ENCODE measurements at places on chromosomes 1 and 21.

DNA sequence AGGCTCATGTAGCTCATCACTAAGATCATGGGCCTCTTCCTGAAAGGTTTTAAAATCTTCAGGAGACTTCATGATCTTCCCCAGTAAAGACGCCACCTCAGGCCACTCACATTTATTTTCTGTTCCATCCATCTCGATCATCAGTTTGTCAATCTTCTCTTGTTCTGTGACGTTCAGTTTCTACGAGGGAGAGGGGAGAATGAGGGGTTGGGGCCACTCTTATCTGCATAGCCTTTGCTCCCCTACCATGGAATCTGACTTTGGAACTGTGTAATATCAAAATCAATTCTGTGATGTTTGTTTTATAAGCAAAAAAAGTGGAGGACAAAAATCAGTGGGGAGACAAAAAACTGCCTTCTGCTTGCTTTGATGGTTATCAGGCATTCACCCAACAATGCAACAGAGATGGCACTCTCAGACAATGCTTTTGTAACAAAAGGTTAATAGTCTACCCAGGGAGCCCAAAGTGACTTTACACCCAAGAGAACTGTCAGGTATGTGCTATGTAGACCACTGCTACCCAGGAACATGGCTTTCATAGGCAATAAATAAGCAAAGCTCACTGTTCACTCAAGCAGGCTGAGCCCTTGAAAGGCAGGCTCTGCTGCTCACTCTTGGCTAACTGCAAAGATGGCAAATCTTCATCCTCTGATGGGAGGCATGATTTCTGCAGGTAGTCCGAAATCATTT is 10.5 kb downstream of the ENO1 start:
- DNase-seq = no peak

- DNase-seq = peak; percentile 62
Measured at GRCh38 chr1:150552128-150552910, 3.1 kb downstream of the ADAMTSL4 start.

DNA sequence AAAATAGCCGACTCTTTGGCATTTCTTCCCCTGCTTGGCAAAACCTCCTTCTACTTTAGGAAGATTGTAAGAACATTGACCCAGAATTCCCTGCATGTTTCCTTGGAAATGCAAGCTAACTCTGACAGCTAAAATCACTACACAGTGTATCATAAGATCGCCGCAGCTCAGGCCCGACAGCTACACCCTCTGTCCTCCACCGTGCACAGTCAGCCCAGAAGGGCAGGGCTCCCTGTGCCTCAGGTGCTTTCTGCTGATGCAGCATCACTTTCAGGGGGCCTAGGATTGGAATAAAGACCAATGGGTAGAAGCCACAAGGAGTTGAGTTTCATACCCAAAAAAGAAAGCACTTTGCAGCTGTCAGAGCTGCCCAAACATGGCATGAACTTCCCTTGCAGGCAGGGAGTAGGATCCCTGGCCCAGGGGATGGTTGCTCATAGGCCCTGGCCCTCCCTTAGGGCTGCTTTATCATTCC is 145.3 kb downstream of the SEC16B start:
- DNase-seq = no peak

GRCh38 chr1:93541045-93541444 is 93.1 kb downstream of the FNBP1L start:
- no peak for DNase-seq

DNA sequence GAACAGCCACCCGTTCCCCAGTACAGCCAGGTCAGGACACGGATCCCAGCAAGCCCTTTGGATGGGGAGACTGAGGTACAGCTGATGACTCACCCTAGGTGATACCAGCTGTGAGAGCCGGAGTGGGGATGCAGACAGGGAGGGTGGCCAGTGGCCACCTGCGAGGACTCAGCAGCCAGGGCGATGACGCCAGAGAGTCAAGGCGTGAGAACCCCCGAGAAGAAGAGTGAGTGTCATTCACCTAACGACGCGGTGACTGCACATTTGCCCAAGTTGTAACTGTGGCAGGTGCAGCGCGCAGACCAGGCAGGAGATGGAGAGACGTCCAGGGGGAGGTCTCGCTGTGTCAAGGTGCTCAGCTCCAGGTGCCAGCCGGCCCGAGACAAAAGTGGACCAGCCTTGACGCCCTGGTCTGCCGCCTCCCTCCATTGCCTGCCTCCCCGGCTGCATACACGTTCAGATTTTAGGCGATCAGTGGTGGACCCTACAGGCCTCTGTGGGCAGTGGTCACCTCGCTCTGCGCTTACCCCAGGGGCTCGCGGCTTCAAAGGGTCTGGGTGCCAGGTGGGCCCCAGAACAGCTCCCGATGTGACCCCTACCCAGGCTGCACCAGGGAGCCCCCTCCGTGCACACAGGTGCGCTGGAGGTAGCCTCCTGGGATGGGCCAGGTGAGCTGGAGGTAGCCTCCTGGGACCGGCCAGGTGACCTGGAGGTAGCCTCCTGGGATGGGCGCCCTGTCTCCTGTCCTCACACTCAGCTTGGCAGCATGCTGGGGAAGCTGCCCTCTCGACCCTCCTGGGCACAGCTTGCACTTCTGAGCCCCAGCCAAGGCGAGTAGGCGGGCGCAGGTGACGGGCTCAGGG is 11.9 kb downstream of the LRRC3 start:
- DNase-seq = no peak

GRCh38 chr1:145884675-145885074 is 991 bp downstream of the ANKRD35 start:
- DNase-seq = no peak

GRCh38 chr1:92936865-92937264 is 24.4 kb downstream of the DIPK1A start:
- DNase-seq = no peak

DNA sequence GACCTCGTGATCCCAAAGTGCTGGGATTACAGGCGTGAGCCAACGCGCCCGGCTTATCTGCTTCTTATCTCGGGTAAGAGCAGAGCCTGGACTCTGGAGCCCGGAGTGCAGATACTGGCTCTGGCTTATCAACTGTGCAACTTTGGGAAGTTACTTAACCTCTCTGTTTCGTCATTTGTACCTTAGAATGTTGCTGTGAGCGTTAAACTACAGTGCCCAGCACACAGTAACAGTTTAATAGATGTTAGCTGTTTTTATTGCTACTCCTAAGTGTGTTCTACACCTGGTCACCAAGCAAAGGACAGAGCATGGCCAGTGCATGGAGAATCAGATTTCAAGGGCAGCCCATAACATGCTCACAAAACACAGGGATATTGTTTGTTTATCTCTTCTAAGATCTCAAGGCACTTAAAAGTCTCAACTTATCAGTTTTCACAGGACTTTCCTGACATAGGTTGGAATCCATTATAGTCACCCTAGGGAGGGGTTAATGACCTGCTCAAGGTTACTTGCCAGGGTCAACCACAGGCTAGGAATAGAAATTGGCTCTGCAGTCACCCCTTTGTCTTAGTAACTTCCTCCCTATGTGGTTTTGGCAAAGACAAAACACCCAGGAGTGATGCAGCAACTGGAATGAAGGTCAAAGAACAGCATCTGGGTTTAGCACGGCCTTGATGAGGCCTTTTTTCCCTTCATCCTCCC is 22.5 kb upstream of the SRP9 start:
- DNase-seq = no peak

DNA sequence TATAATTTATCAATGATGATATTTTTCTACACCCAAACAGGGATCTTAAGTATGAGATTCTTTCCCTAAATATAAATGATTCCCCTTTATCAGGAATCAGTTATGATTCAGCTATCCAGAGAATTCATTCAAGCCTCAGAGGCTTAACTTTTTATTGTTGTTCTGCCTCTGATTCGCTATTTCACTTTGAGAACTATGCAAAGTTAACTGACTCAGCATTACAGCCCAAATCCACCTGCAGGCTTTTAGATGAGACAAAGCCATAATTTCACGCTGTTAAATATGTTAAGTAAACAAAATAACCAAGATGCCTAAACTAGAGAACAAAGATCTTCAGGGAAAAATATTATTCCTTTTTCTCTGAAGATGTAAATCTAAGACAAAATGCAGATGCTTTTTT is 8.5 kb downstream of the SCYL3 start:
- DNase-seq = no peak

GRCh38 chr1:189499736-189500135 is 977.9 kb downstream of the BRINP3 start:
- DNase-seq = no peak

- DNase-seq = no peak
Measured at GRCh38 chr1:61318319-61319125, 236.2 kb downstream of the NFIA start.

DNA sequence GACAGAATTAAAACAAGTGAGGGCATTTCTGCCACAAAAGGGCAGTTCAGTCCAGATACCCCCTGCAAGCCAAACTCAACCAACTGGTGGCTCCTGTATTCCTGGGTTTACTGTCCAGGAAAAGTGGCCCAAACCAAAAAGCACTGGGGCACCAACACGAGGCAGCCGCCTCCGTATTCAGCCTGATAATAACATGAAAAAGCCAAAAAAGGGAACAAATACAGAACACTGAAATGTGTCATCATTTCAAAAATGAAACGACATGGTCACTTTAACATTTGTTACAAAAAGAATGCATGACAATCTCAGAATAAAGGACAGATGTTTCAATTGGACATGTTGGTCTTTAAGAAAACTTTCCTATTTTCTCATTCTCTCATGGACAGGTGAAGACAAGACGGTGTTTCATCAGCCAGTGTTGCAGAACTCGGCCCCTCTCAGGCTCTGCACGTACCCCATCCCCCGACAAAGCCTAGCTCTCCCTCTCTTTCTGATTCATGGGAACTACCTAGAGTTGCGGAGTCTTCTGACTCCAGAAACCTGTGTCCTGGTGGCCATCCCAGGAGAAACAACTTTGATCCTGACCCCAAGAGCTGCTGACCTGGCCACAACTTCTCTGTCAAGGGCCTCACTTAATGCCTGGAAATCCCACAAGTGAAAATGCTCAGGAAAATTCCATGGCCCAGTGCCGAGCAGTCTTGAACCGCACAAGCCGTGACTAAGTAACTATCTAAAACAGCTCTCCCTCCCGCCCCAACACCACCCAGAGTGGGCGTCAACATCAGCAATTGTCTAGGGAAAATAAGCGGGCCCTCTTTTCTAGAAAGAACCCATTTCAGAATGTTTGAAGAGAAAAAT is 27.1 kb downstream of the ZBTB17 start:
- DNase-seq = no peak

- DNase-seq = no peak
Measured at GRCh38 chr1:178819123-178819522, 51.8 kb downstream of the ANGPTL1 start.

DNA sequence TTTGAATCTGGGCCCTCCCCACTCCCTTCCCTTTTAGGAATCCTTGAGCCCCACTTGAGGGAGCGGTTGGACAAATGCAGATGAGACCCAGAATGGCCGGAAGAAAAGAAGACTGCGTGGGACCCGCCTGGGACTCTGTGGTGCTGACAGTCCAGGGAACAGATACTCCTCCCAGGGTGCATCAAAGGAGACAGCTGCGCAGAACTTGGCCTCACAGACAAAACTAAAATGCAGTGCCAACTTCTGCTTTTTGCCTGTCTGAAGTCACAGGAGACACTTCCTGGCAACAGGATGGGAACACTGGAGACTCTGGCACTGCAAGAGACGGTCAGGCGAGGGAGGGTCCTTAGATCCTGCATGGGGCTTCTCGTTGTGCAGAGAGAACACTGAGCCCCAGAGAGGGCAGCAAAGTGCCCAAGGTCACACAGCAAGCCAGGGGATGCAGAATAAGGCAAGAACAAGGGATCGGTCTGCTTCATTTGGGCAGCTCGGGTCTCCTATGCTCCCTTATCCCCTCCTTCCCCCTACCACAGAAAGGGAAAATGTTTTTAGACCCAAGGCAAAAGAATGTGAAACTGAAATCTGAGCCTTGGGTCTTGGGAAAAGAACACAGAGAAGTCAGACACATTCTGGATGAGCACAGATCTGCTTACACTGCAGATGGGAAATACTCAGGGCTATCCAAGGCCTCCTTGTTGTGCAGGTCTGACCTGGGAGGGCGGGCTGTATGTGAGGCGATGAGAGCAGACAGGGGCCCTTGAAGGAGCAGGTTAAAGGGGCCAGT is 182.4 kb downstream of the TRABD2B start:
- no peak for DNase-seq

DNA sequence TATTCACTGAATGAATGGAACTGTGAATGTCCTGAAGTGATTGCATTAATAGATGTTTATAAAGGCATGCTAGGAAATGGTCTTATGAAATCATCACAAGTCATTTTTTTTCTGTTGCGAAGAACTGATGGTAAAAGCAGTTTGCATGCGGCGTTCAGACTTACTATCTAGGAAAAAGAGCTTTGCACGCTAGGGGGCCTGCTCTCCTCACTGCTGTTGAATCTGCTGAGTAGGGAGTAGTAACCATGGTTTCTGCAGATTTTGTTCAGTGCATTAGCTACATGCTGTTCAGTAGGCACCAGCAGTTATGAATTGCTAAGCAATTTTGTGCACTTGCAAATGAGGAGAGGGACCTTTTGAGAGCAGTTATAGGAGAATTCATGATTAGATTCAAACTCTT is 57.9 kb downstream of the CENPF start:
- DNase-seq = peak; percentile 16

GRCh38 chr1:3114846-3115245 is 45.8 kb downstream of the PRDM16 start:
- no peak for DNase-seq

DNA sequence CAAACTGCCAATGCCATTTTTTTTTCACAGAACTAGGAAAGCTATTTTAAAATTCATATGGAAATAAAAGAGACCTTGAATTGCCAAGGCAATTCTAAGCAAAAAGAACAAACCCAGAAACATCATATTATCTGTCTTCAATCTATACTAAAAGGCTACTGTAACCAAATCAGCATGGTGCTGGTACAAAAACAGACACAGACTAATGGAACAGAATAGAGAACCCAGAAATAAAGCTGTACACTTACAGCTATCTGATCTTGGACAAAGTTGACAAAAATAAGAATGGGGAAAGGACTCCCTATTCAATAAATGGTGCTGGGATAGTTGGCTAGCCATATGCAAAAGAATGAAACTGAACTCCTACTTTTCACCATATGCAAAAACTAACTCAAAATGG is 50.5 kb downstream of the RGS4 start:
- DNase-seq = no peak

- no peak for DNase-seq
Measured at GRCh38 chr1:45348966-45349677, 8.9 kb upstream of the MUTYH start.
